ENCODE measurements at places on chromosomes 12 and 14.

GRCh38 chr12:127144770-127145169 lies 1122.2 kb upstream of the TMEM132C start:
- no peak for DNase-seq

- DNase-seq, result peak; percentile 16
These were observed 1.5 kb upstream of the HSP90B1 start for GRCh38 chr12:103928682-103929045.

DNA sequence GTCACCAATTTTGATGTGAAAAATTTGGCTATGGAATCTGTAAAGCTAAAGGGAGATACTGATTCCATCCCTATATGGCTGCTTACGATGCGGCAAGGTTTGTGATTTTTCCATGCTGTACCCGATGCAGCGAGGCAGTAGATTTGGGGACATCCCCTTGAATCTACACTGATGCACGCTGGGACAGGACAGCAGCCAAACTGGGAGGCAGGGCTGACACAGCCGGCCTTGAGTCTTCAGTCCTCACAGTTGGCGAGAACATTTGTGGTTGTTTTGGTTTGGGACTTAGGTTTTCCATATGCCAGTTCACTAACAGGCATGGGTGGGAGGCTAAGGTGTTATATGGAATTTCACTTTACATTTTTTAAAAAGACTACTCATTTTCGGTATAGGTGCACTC lies 3.8 kb downstream of the GALNT16 start:
- DNase-seq, result no peak

DNA sequence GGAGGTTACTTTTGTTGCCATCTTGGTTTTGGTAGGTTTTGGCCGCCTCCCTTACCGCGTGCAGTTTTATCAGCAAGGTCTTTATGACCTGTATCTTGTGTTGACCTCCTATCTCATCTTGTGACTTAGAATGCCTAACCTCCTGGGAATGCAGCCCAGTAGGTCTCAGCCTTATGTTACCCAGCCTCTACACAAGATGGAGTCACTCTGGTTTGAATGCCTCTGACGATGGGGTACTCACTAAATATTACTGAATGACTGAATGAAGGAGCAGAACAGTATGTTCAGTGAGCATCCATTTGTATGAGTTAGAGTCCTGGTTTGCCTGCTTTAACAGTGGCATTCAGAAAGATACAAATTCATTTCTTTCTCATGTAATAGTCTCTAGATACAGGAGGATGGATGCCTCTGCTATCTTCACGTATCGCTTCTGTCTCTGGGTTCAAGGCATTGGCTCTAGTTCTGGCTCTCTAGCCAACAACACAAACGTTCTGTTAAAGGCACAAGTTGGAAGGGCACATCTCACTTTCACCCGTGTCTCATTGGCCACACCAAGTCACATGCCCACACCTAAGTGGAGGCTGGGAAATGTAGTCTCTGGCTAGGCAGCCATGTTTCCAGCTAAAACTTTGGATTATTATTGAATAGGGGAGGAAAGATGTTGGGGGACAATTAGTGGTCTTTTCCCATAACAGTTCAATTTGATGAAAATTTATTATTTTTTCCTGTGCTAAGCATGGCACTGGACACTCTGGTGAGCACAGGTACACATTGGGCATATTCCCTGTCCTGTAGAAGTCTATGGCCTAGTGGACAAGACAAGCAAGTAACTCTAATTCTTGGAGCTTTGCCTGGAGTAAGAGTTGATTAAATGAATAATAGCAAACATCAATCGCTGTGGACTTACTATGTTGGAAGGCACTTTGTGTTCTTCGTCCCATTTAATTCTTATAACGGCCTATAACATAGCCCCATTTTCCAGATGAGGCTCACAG lies 75.2 kb upstream of the RPH3A start:
- no peak for DNase-seq

DNA sequence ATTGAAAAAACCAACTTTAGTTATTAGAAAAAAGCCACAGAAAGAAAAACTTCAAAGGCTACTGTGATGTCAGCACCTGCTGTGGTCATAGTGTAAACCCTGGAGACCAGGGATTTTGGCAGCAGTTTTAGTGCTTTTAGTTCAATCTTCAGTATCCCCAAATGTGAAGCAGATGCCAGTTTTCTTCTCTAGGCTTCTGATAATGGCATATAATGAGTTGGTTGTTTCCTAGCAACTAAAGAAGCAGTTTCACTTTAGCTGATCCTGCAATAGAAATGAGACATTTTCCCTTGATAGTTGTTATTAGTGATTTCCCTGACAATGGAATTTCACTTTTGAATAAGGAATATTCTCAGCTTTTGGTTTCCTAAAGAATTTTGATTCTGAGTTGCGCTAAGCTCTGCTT lies 131.2 kb downstream of the NUBPL start:
- no peak for DNase-seq
